NAMALWA (cell line): ENCODE measurements at places on chromosomes 5 and 9.
A peak's percentile ranks its signal among the peaks of the same experiment; 100 is the strongest.

DNA sequence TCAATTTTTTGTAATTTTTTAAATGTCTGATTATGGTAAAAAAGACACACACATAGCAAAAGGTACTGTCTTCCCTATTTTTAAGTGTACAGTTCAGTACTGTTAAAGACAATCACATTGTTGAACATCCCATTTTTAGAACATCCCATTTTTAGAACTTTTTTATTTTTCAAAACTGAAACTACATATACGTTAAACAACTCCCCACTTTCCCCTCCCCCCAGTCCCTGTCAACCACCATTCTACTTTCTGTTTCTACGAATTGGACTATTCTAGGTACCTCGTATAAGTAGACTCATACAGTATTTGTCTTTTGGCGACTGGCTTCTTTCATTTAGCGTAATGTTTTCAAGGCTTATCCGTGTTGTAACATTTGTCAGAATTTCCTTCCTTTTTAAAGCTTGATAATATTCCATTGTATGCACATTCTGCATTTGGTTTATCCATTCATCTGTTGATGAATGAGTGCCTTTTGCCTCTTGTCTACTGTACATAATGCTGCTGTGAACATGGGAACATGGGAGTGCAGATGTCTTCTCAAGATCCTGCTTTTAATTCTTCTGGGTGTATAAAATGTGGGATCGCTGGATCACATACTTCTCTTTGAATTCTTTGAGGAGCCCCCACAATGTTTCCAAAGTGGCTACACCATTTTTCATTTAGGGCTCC, 154.0 kb downstream of the PIK3R1 start:
- DNase-seq = no peak

DNA sequence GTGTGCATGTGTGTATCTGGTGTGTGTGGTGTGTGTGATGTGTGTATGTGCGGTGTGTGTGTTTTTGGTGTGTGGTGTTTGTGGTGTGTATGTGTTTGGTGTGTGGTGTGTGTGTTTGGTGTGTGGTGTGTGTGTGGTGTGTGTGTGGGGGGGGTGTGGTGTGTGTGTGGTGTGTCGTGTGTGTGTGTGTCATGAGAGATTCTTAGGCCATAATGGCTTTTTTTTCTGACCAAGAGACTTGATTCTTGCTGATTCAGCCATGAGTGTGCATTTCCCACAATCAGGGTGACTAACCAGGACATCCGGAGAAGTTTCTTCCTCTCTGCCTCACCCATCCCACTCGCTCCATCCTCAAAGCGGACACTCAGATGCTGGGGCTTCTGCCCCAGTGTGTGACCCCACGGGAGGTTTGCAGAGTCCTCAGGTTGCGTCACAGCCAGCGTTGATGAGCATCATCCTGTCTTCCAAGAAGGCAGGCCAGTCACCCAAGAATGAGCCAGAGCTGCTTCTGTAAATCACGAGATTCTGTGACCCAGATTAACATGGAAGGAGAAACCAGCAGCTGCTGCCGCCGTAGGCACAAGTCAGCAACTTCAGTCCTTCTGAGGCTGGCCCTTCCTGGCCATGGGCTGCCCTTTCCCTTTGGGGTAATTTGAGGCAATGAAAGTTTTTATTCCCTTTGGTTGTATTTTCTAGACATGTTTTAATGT, 12.5 kb upstream of the CTSL start:
- DNase-seq = no peak

GRCh38 chr5:53397845-53398244, 82.6 kb upstream of the FST start:
- DNase-seq = no peak

DNA sequence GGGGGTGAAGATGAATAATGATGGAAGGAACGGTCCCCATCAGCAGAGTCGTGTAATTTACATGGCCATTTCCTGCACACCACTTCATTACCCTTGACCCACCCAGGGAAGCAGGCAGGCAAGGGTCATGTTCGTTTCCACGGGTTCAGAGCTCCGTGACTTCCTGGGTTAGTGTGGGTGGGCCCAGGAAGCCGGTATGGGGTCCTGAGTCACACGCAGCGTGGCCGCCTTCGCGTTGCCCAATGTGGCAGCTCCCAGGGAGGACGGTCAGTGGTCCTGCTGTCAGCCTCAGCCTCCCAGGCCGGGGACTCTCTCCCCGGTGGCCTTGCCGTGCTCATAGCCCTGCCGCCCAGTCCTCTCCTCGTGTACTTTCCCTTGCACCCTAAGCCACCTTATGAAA, 5.1 kb upstream of the TERT start:
- no peak for DNase-seq

DNA sequence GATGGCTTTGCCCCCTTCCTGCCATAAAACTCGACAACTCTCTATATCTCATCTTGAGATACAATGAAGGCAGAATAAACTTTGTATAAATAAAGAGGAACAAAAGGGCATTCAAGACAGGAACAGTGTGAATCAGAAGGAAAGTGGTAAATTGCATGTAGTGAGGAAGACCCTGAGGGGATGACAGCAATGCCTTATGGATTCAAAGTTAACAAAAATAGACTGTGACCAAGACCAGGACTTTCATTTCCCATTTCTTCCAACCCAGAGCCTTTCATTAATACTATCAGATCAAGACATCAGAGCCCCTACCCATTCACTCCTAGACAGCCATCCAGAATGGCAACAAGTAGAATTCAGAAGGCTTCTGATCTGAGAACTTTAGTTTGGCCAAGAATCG, 46.4 kb upstream of the ZNF462 start:
- DNase-seq = no peak

- peak; percentile 97 for DNase-seq
Measured at GRCh38 chr5:141960449-141961323, 2.7 kb upstream of the PCDH12 start.

DNA sequence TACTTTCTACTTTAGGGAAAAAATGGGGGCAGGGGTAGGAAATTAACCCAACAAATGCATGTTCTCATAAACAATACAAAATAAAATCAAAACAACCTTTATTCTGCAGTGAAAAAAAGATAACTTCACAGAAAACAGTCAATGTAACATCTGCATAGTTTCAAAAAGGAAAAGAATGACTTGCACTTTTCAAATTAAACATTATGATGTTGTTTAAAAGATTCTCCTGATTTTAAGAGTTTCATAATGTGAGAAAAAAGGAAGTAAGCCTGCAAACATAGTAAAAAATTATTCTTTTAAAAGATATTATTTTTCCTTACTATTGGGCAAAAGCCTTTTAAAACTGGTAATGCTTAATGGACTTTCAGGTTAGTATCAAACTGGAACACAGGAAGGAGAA, 7.6 kb downstream of the C9orf72 start:
- DNase-seq = no peak

DNA sequence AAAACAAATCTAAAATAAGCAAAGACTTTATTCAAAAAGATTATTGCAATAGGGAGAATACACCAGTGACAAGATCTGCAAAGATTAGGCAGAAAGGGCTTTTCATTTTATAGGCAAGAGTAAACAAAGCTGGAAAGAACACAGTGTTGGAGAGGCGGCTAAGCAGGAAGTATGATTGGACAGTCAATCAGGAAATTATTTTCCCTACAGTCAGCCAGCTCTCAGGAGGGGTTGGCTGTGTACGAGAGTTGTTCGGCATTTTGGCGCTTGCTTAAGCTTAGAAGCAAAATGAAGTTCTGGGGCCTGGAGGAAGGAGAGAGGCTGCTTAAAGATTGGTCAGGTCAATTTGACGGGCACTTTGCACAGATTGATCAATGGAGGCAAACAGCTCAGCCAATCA, 1030.5 kb downstream of the TLE4 start:
- no peak for DNase-seq

GRCh38 chr5:98414938-98415337, 358.5 kb upstream of the RGMB start:
- DNase-seq = no peak

- peak; percentile 73 for DNase-seq
Measured at GRCh38 chr5:137320056-137321045, 178.8 kb downstream of the SPOCK1 start.

- DNase-seq = no peak
Measured at GRCh38 chr5:165360366-165360765, 1854.9 kb downstream of the MAT2B start.

DNA sequence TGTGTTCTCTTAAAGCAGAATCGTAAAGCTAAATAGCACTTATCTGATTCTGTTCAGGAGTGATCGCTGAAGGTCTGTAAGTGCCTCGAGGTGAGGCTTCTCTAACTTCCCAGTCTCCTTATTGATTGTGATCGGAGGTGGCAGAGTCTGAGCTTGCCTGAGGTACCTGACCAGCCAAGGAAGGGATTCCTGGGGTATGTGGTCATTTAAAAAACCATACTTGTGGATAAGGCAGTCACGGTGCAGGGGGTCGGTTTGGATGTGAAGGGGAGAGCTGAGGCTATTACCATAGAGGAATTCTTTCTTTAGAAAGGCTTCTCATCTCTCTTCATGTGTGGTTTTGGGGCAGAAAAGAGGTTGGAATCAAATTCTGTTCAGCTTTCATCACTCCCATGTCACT, 193.7 kb downstream of the TLE4 start:
- DNase-seq = no peak

DNA sequence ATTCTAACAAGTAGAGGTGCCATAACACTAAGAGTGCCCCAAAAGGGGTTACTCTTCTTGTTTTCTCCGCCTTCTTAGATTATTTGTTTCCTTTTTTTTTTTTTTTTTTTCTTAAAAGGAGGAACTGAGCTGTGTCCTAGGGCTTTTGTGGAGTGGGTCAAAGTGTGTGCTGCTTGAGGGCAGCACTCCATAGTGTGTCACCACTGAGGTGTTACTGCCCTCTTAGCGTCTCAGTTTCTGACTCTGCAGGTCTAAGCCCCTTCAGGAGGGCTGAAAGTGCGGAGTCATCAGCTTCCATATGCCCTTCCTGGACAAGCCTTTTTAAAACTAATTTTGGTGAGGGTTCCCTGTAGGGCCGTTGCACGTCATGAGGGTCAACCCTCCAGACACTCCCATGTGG, 12.6 kb upstream of the NANS start:
- DNase-seq = no peak

- no peak for DNase-seq
Measured at GRCh38 chr5:16536246-16536645, 70.6 kb upstream of the ZNF622 start.

DNA sequence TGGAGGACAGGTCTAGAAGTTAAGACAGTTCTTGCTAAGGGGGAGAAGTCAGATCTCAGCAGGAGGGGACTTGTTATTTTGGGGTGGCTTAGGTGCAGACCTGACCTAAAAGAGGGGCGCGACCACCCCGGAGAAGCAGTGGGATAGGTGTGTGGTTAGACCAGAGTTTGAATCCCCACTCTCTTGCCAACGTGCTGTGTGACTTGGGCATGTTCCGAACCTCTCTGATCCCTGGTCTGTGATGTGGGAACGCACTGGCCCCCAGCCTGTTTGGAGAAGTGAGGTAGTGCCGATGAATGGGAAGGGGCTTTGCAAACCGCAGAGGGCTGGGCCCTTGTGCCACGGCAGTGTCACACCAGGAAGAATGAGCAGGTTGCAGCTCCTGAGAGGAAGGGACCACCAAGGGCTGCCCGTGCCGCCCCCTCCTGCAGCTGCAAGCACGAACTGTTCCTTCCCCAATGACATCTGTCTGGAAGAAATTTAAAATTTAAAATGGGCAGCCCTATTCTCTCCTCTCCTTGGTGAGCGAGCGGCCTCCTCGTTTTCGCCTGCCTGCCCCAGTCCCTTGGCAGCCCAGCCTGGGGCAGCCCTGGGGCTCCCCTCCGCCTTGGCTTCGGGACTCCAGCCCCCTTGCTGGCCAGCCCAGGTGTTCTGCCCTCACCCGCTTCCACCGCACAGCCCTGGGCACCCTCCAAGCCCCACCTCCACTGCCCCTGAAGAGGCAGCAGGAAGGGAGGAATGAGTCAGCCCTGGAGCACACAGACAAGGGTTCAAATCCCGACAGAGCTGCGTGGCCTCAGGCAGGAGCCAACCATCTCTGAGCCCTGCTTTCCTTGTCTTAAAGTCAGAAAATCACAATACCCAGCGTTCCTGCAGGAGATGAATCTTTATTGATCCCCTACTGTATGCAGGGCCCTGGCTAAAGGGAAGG, 1.6 kb downstream of the FIBCD1 start:
- no peak for DNase-seq

DNA sequence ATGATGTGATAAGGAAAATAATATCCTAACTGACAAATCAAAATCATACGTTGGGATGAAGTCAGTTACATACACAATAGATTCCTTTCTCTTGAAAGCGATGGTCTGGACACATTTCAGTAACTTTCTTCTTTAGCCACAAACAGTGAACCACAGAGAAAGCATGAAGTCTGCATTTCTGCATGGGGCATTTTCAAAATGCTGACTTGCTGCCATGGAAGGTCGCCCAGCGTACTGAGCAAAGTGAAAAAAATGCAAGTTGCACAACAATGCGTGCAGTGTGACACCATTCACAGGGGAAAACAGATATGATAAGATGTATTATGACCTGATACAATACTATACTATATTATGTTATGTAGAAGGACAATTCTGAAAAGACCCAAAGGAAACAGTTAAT, 146.3 kb downstream of the SNX18 start:
- DNase-seq = no peak
